ENCODE measurements at places on chromosomes 12 and 14.

DNA sequence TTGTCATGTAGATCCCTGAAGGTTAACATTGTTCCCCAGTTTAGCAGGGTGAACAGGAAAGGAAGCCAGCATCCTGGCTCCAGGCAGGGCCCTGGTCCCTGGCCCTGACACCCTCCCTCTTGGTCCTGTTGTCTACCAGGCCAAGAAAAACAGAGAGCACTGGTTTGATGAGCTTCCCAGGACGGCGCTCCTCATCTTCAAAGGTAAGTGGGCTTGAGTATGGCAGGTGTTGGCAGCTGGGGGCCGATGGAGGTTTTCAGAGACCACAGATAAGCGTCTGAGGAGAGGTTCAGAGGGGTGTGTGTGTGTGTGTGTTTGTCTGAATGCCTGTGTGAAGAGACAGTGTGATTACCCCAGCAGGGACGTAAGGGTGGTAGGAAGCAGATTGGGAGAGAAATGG lies 56.3 kb downstream of the SLC8B1 start:
- no peak for DNase-seq

DNA sequence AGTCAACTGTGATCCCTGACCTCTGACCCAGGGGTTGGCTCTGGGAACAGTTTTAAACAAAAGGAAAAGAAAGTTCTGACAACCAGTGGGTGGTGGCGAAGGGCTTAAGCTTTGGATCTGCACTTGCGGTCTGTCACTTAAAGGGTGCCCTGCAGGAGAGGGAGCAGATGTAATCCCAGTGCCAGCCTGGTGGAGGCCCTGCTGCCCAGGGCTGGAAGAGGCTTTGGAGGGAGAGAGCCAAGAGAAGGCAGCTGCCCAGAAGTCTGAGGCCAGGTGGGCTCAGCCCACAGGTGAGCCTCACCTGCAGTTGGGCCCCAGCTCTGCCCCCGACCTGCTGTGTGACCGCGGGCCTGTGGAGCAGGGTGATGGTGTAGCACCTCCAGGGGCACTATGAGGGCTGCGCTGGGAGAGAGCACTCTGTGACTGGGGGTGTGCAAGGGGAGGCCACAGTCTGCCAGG lies 19.1 kb downstream of the SH2B3 start:
- DNase-seq = no peak

GRCh38 chr14:92491782-92492181 lies 21.8 kb upstream of the RIN3 start:
- no peak for DNase-seq

- no peak for DNase-seq
Measured at GRCh38 chr12:12582193-12582881, 19.7 kb upstream of the DUSP16 start.

DNA sequence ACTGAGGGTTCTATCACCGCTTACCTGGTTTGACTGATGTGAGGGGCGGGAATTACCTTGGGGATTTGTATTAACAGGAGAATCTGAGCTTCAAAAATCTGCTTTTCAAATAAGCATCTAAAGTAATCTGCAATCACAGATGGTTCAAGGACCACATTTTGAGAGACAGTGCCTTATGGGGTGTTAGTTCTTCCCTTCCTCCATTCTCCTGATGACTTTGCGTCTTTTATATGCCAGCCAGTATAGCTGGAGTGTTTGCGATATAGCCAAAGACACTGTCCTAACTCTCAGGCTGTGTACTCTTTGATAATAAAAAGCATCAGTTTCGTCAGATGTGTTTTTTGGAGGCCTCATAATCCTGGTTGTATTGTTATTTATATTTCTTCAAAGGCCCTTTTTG lies 39.5 kb downstream of the PPHLN1 start:
- DNase-seq = no peak

DNA sequence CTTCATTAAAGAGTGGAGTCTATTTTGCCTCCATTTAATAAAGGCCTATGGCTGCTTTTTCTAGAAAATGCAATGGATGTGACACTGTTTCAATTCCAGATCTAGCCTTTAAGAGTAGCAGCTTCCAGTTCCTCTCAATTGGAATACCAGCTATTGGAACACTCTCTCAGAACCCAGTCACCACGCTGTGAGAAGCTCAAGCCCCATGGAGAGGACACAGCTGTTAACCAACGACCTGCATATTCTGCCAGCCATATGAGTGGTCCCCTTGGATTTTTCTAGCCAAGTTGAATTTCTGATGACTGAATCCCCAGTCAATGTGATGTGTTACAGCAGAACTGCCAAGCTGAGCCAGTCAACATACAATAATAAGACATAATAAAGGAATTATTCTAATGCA lies 131.8 kb downstream of the TMTC3 start:
- DNase-seq = no peak

DNA sequence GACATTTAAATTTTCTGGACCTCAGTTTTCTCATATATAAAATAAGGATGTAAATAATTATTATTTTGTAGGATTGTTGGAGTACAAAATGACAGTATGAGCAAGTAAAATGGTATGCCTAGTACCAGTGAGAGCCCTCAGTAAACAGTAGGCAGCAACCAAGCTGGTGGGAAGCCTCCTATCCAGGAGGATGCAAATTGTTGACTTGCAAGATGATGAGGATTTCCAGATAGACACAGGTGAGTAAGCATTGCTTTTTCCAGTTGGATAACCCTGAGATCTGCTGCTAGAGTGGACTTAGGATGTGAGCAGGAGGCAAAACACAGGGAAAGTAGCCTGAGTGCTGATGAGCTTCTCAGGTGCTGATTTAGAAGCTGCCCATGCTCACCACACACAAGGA lies 28.2 kb upstream of the AMIGO2 start:
- DNase-seq = no peak

DNA sequence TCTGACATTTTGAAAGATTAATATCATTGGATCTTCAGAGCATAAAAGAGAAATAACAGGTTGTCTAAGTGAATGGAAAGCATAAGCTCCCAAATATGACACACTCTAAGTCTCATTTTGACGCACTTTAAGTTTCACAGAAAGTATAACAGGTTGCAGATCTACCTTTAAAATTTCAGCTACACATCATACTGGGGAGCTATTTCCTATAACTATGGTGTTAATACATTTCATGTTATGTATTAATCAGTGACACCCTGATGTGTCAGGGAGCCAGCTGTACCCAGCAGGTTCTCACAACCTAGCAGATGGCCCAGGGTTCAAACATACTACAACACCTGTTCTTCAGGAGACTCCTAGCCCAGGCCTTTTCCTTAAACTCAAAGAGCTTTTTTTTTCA lies 31.1 kb upstream of the TMX1 start:
- DNase-seq = no peak

Measured in activated CD4-positive, CD25-positive, alpha-beta regulatory T cell treated with anti-CD3 and anti-CD28 coated beads, Interleukin-2, amount 50 U/mL, for 72 hours (primary cell).